ENCODE measurements at places on chromosomes 3 and 15. TPM values are rescaled to one million over a fixed set of nuclear protein-coding genes. Genes with fewer than 3 reads are reported as not detected.

The SLC51A gene
- total RNA-seq, result not detected

The NECTIN3 gene
- total RNA-seq, result 7.2 TPM

The EIF2A gene
- 105 TPM for total RNA-seq

The WNT7A gene
- total RNA-seq, result 12.2 TPM

DNA sequence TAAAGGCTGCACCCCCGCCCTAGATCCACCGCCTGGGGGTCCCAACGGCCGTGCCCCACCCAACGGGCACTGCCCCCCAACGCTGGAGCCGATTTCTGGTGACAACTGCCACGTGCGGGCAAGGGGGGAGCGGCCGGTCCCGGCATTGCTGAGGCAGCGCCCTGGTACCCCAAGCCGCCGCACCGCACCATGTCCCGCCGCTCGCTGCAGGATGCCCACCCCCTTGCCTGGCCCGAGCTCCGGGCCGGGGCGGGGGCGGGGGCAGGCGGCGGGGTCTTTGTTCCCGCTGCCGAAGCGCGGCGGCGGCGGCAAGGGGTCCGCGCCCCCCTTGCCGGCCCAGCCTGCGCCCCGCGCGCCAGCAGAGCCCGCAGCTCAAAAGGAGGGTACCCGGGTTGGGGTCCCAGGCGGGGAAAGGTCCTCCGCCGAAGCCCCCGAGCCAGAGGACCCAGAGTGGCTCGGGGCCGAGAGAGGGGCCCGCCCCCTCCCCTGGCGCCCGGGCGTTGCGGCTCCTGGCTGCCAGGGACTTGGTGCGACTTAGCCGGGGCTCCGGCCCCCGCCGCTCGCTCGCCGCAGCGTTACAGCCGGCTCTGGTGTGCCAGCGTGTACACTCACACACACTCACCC, 678 bp downstream of the SEMA7A start:
- no peak for DNase-seq

The TRPM1 gene
- not detected for total RNA-seq

DNA sequence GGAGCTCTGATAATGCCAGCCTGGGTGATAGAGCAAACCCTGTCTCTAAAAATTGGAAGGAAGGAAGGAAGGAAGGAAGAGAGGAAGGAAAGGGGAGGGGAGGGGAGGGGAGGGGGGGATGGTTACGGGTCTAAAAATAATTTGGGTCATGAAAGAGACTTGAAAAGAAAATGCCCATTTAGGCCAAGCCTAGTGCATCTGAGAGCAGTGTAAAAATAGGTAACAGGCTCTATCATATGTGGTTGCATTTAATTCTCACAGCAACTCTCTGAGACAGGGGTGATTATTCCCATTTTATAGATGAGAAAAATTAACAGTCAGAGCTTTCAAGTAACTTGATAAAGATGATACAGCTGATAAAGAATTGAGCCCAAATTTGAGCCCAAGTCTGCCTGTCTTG, 3.6 kb upstream of the ECE2 start:
- DNase-seq, result no peak

- DNase-seq, result no peak
These were observed 120.1 kb upstream of the NMNAT3 start for GRCh38 chr3:139797724-139798343.

- no peak for DNase-seq
These were observed 169.0 kb downstream of the ABHD5 start for GRCh38 chr3:43859766-43860165.

DNA sequence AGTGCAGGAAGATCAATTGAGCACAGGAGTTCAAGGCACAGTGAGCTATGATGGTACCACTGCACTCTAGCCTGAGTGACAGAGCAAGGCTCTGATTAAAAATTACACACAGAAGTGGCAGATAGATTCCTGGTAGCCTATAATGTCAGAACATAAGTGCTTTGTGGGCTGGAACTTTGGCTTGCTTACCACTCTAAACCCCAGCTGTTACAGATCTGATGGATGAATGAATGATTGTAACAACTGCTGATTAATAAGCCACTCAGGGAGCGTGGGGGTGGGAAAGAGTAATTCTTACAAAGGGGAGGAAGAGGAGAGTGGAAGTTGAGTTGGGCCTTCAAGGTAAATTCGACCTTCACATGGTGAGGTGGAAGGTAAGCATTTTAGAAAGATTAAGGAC, 40.9 kb upstream of the PTPN23 start:
- DNase-seq, result no peak

DNA sequence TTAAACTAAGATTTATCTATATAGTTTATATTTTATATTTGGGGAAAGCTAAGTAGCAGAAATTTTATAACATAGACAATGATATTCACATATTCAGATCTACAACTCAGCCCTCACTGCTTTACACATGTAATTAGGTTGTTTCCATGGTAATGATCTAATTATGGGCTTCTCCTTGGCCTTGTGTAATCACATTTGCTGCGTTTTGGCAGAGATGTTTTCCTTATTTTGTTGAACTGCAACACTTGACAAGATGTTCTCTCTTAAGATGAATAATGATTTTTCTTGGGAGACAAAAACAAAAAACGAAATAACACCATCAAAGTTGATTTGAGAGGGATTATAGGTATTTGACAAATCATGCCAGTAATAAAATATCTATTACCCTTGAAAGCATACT, 635.6 kb upstream of the TBL1XR1 start:
- no peak for DNase-seq

DNA sequence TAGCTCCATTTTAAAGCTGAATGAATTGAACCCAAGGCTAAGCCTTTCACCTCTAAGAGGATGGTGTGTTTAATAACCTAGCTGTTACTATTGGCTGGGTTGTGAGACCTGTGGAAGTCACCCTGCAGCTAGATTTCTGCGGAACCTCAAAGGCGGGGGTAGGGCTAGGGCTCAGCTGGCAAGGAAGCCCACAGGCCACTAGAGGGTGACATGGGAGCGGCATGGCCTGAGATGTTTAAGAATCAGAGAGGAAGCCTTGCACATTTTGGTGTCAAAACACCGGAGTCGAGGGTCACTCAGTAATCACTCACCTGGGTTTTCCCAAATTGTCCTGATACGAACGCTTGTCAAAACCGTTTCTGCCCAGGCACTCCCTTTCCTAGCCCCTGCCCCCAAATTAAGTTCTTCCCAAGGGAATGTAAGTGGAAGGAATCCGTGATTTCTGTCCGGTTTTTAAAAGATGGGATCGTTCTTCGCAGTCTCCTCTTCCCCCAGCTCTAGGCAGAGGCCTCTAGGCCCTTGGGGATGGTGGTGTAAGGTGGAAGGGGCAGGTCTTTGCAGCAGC, 3.8 kb upstream of the ACAD9 start:
- peak; percentile 79 for DNase-seq

DNA sequence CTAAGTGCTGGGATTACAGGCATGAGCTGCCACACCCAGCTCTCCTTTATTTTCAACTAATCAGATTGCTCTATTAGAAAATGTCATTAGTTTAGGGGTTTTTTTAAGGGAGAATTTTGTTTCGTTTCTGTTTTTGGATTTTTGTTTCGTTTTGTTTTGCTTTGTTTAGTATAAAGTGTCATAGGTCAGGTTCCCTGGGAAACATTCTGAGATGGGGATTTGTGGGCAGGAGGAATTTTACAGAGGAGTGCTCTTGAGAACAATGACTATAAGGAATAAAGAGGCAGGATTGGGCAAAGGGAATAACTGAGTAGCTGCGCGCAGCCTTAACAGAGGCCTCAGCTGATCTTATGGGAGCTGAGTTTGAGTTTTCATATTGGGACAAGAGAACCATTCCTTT, 86.8 kb upstream of the NR2F2 start:
- DNase-seq, result no peak

- no peak for DNase-seq
These were observed 727.3 kb downstream of the GRM7 start for GRCh38 chr3:7588236-7588635.

GRCh38 chr3:184801241-184801785, 10.7 kb upstream of the VPS8 start:
- no peak for DNase-seq

The ZIC1 gene
- not detected for total RNA-seq
